ENCODE measurements at places on chromosomes 12 and 14.

GRCh38 chr12:100871195-100871734 lies 76.7 kb downstream of the ANO4 start:
- no peak for DNase-seq

DNA sequence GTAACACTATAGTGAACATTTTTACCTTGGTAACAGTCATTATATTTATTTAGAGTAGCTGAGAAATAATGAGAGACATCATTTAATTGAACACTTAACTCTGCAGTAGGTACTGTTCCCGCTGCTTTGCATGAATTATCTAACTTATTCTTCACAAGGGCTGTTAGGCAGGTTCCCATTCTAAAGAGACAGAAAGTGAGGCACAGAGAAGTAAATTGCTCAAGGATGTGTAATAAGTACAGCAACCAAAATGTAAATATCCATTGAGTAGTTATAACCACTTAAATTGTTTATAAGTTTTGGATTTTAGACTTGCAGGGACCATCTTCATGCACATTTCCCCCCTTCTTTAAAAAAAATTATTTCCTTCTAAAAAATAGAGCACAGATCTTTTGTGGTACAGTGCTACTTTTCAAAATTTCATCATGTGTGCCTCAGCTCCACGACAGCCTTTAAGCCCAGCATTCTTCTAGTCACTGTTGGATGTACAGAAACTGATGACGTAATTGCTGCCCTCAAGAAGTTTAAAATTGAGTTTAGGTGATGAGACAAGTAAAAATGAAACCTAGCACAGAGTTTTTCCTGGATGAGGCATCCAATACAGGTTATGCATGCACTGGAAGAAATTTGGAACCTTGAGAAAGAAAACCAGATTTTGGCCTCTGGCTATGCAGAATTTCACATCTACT lies 6.0 kb upstream of the MANSC4 start:
- no peak for DNase-seq

GRCh38 chr14:51478175-51478621 lies 173.5 kb upstream of the FRMD6 start:
- no peak for DNase-seq

- DNase-seq, result no peak
Observed at GRCh38 chr12:9132008-9132535, 16.4 kb upstream of the A2M start.

DNA sequence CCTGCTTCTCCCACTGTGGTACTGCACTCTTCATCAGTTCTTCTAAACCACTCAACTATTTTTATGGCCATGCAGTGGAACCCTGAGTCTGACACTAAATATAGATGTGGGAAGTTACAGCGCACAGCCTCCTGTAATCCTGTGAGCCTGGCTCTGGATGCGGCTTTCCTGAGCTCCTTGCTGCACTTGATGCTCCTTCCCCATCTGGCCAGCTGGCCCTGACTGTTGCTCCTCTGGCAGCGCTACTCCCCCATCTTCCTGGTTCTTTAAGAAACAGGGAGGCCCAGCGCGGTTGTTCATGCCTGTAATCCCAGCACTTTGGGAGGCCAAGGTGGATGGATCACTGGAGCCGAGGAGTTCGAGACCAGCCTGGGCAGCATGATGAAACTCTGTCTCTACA lies 24.6 kb downstream of the IQSEC3 start:
- no peak for DNase-seq

- DNase-seq, result no peak
Observed at GRCh38 chr14:64707661-64708060, 3.4 kb downstream of the PLEKHG3 start.

GRCh38 chr14:36944307-36945010 lies 227.9 kb downstream of the SLC25A21 start:
- no peak for DNase-seq

DNA sequence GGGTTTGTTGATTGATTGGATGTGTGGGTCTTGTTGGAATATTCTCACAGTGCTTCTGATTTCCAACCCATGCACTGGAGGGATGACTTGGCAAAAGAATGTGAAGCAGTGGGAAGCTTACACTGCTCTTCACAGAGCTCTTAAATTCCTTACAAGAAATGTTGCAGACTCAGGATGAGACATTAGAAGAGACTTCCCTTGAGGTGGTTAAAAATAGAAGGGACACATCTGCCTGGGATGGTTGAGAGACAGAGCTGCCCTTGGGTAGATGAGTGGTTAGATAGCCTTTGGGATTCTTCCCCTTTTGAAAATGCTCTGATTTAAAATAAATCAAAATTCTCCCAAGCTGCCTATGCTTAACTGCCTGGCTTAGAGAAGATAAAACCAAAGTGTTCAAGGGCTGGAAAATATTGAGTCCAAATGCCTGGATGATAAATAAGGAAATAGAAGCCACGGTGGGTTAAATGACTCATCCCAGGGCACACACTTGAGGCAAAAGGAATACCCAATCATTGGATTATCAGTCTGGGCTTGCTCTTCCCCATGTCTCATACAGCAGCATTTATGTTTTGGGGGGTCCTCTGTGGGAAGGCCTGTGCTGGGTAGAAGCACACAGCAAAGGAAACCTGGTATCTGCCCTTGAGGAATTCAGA lies 264.3 kb downstream of the AKAP6 start:
- DNase-seq, result no peak

GRCh38 chr12:122732170-122732569 lies 1.5 kb upstream of the HCAR1 start:
- DNase-seq, result no peak

DNA sequence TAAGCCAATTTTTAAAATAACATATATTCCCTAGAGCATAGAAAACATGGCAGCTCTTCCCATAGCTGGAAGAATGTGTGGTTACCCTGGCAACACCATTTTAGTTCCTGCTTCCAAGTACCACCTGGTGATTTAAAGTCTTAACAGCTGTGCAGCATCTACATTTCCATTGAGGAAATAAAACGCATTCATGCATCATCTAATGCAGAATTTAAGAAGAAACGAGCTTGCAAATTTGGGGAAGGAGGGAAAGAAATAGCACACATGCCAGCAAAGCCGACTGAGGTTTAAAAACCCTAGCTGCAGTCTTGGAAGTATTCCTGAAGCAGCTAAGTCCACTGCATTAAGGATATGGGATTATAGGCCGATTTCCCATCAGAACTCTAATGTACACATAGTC lies 22.8 kb upstream of the SLC38A2 start:
- DNase-seq, result no peak

DNA sequence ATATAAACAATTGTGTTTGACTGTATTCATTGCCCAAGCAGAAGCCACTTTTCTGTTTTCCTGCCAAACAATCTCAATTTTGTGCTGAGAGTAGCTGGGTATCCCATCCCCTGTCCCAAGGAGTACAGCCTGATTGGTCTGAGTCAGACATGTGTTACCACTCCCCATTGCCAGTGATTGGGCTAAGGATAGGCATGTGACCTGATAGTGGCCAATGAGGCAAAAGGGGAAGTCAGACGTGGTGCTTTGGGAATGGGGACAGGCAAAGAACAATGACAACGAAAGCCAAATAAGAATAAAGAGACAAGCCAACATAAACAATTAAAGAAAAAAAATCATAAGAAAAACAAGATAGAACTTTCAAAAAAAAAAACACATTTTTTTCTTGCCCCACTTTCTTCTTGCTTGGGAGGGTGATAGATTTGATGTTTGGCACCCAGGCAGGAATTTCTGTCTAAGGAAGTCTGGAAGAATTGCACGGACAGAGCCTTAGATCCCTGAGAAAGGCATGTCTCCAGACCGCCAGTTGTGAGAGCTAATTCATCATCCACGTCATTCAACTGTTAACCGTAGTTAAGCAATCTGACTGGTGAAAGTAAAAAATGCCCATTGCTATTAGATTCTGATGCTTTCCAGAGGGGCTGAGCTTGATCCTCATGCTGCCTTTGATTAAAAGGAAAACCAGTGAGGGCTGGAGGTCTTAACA lies 626.6 kb upstream of the TMEM132C start:
- no peak for DNase-seq

- no peak for DNase-seq
Observed at GRCh38 chr12:79763766-79764452, 73.1 kb upstream of the PAWR start.

DNA sequence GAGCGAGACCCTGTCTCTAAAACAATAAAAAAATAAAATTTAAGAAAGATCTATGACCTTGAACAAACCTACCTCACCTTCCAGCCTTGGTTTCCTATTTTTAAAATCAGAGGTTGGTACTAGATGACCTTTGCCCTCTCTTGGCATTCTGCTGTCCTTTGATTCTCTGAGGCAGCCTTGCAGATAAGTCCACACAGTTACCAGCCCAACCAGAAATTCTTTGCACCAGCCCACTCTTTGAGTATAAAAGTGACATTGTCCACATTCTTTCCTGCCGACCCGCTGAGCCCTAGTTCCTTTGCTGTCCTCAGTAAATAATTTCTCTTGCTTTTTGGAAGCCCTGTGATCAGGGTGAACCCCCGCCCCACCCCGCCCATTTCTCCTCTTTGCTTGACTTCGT lies 150.4 kb downstream of the PHETA1 start:
- no peak for DNase-seq

All from type B pancreatic cell (in vitro differentiated cells).